ENCODE measurements at places on chromosomes 11 and 22. TPM values are rescaled to one million over a fixed set of nuclear protein-coding genes. Genes with fewer than 3 reads are reported as not detected.

DNA sequence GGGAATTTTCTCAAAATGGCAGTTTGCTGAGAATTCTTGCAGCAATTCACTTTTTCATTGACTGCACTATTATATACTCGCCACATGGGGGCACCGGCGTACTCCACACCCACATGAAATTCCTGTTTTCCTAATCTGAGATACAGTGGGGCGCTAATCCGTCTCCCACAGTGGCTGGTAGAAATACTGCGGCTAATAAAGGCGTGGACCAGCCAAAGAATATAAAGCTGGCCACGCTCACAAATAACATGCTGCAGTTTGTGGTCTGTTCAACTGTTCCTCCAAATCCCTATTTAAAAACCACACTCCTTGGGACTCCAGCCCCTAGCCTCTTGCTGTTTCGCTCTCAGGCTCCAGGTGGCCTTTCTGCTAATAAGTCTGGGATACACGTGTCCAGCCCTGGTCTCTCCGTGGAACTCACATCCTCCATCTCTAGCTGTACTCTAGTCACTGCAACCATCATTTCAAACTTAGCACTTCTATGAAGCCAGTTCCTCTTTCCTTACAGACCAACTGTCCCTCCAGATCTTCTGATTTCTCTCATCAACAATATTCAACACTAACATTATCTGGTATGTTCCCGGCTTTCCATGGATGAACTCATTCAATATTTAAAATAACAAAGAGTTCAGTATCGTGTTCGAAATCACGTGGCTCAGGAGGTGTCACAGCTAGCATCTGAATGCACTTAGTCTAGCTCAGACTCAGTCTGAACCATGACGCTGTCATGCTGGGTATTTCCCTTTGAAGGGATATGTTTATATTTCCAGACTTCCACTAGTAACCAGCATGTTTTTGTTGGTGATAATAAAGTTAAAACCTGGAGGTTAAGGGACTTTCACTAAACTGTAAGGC, 22.0 kb downstream of the TBRG1 start:
- peak; percentile 89 for DNase-seq

GGT5 gene
- not detected for total RNA-seq

DNA sequence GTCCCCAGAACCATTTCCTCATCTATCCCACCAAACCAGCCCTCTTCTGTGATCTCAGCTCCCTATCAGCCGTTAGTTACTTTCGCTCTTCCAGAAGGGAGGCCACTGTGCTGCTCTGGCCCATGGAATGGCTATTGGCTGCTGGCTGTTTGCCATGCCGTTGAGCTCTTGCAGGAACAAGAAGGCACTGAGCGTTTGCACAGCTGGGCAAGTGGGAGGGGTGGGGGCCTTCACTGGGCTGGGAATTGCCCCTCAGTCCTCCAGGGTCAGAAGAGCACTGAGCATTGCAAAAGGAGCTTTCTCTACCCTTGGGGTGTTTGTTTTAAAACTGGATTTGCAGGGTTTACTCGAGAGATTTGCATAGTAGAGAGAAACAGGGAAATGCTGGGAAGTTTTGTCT, 129.0 kb upstream of the PARVA start:
- peak; percentile 23 for DNase-seq

GRCh38 chr11:119872611-119873310, 143.8 kb upstream of the NECTIN1 start:
- no peak for DNase-seq

OR56A1 gene
- 0.97 TPM for total RNA-seq

PDE3B gene
- 21.3 TPM for total RNA-seq

GRCh38 chr11:95570845-95571244, 218.7 kb downstream of the FAM76B start:
- no peak for DNase-seq

GRCh38 chr11:61532134-61533038, 23.8 kb downstream of the LRRC10B start:
- DNase-seq: peak; percentile 85

SMC1B gene
- total RNA-seq: not detected

- no peak for DNase-seq
These were observed 83.3 kb upstream of the PICALM start for GRCh38 chr11:86152006-86152862.

- no peak for DNase-seq
These were observed 407.5 kb upstream of the ANO5 start for GRCh38 chr11:21785351-21785750.

GDPD4 gene
- total RNA-seq: not detected

- DNase-seq: peak; percentile 94
These were observed 29.8 kb upstream of the CREB3L1 start for GRCh38 chr11:46247659-46248058.

- no peak for DNase-seq
These were observed 8.1 kb upstream of the SLC35E4 start for GRCh38 chr22:30627471-30627870.

GUCY1A2 gene
- total RNA-seq: 1.4 TPM

DNA sequence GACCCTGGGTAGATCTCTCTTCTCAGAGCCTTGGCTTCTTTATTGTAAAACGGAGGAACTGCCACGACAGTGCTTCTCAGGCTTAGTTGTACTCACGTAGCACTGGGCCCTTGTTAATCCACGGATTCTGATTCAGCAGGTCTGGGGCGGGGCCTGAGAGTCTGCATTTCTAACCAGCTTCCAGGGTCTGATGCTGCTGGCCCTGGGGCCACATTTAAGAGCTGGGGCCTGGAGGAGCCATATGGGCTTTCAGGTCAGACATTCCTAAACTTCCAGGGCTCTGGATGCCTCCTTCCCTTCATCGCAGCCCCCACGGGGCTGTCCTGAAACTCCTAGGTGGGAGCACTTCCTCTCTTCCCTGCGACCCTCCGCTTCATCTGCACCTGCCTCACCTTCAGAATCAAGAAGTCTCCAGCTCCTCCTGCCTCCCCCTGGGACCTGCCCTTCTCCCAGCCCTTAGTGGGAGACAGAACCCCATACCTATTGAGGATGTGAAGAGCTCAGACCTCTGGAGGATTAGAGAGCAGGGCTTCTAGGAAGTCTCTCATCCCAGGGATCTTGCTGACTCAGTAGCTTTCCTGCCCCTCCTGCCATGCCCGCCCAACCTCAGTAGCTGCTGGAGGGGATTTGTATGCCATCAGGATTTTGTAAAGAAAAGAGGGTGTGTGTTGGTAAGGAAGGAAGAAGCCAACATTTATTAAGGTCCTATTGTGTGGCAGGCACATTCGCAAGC, 92.5 kb downstream of the LRRC32 start:
- DNase-seq: no peak

CATSPERZ gene
- total RNA-seq: not detected

DNA sequence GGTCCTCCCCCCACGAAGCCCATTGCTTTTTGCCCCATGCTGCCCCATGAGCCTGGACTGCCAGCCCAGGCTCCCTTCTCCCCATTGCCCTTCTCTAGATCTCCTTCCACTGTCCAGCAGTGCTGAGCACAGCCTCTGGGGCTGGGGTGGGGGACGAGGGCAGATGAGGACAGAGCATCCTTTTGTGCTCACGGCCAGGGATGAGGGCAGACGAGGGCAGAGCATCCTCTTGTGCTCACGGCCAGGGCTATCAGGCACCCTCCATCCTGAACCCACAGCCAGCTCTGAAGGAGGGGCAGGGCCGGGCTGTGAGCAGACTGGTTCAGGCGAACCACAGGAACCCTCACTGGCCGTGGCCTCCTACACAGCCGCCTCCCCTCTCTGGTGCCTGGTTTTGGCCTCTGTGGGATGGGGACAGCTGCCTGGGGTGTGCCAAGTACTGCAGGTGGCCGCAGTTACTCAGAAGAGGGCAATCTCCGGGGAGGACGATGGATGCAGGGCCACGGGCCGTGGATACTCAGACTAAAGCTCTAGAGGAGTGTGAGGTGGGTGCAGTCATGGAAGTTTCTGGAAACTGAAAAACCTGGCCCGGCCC, 1258.8 kb downstream of the BRD1 start:
- no peak for DNase-seq

GRCh38 chr22:48751539-48752437, 1075.9 kb downstream of the BRD1 start:
- no peak for DNase-seq

P2RY2 gene
- total RNA-seq: 1.6 TPM

OR52N4 gene
- total RNA-seq: not detected

LRRC10B gene
- 1.6 TPM for total RNA-seq

SLC22A12 gene
- total RNA-seq: not detected

DNA sequence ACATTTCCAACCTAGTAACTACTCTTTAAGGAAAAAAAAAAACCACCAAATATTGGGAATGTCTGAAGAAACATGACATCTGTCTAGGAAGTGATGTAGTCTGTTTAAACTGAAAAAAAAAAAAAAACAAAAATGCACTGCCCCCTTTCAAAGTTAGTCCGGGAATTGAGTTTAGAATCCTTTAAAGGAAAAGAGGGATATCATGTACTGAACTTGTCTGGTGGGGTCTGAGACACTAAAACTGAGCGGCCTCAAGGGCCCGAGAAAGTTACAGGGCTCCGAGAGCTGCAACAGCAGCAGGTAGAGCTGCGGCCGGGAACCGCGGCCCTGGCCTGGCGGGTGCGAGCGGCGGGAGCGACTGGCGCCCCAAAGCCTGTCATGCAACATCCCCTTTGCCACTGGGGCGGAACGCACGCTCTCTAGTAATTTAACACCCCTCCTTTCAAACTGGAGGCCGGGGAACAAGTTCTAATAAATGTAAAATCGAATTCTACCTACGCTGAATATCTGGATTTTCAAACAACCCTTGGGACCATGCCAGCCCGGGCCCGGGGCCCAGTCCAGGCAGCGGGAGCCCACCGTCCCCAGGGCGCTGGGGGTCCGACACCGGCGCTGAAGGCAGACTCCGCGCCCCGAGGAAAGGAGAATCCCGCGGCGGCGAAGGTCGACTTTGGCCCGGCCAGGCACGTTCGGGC, 736 bp downstream of the RDX start:
- DNase-seq: peak; percentile 74

GRCh38 chr11:64092111-64092760, 56.5 kb downstream of the FLRT1 start:
- DNase-seq: no peak

- DNase-seq: no peak
These were observed 5.5 kb downstream of the UNC93B1 start for GRCh38 chr11:67998150-67999045.

DNA sequence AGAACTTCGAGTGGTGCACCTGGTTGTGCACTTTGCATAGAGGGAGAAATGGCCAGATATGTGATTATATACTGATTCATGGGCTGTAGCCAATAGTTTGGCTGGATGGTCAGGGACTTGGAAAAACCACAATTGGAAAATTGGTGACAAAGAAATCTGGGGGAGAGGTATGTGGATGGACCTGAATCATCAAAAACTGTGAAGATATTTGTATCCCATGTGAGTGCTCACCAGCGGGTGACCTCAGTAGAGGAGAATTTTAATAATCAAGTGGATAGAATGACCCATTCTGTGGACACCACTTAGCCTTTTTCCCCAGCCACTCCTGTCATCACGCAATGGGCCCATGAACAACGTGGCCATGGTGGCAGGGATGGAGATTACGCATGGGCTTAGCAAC, 48.0 kb upstream of the NARS2 start:
- DNase-seq: no peak

DNA sequence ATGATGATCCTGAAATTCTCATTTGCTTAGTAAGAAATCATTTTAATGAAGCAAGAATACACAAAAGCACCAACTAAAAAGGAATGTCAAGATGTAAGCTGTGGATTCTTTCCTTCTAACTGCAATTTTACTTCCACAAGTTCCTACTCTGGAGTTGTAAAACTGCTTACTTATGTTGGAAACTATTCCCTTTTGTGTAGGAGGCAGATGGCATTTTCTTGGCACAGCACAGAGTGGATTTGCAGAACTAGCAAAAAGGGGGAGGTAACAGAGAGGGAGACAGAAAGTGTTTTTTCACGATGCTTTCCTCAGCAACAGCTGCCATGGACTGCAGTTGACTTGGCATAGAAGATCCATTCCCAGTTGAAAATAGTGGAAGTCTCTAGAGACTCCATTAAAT, 1112.0 kb upstream of the RAG2 start:
- DNase-seq: no peak

CARD16 gene
- total RNA-seq: not detected

DNA sequence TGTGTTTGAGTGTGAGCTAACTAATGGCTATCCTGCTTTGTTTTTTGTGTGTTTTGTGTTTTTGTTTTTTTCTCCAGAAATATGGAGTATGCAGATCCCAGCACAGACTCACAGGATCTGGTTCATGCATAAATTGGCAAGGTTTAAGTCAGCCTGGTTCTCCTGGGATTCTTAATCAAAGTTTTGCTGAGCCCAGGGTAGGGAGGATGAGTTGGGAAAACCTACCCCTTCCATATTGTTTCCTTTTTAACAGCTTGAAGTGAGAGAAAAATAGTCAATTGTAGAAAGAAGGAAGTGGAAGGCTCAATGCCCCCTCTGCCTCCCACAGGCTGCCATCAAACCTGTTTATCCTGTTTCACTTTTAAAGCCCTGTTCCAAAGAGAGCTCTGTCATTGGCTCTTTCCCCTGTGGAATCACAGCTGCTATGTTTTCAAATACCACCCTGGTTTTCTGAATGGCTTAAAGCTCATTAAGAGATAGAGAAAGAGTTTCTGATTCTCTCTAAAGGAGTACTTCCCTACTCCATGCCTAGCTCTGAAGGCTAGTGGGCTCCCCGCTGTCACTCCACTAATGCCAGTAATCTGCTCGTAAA, 23.4 kb upstream of the CADM1 start:
- DNase-seq: peak; percentile 84

CCDC86 gene
- 81.8 TPM for total RNA-seq

LRRC74B gene
- not detected for total RNA-seq

GRCh38 chr11:123551079-123551478, 103.3 kb downstream of the SCN3B start:
- DNase-seq: no peak

GRCh38 chr11:65366340-65366773, 11.8 kb downstream of the TIGD3 start:
- DNase-seq: peak; percentile 91

GRCh38 chr11:128399251-128400121, 187.9 kb downstream of the ETS1 start:
- DNase-seq: no peak

DNA sequence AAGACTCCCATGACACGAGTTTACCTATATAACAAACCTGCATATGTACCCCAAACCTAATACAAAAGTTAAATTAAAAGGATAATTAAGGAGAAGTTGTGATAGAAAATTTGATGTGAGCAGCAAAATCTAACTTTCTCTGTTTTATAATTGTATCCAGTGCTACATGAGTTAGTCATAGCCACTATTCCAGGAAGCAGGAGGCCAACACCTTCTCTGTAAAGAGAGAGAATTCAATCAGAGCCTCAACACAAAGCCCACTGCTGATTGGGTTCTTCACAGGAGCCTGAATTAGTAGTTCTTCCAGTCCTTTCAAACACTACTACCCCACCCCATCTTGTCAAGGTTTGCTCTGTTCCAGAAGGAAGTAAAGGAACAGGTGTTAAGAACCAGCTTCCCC, 84.2 kb downstream of the BLID start:
- DNase-seq: no peak

GRAP2 gene
- 0.42 TPM for total RNA-seq

GRCh38 chr11:2716376-2717095, 16.7 kb upstream of the KCNQ1OT1 start:
- no peak for DNase-seq

All from GM23338 (cell line).